ENCODE measurements at places on chromosomes 16 and 17.

GRCh38 chr16:30677931-30678585 lies 19.8 kb downstream of the FBRS start:
- no peak for DNase-seq

- no peak for DNase-seq
Measured at GRCh38 chr16:1420111-1420539, 422 bp downstream of the UQCC4 start.

GRCh38 chr17:83170571-83171260 lies 91.3 kb downstream of the METRNL start:
- no peak for DNase-seq

- DNase-seq: no peak
Measured at GRCh38 chr17:2063261-2064146, 8.6 kb downstream of the HIC1 start.

GRCh38 chr16:57089406-57089805 lies 3.0 kb upstream of the CPNE2 start:
- no peak for DNase-seq

GRCh38 chr17:47970725-47971499 lies at the start of gene CDK5RAP3:
CDK5RAP3 (plus strand) TSS chr17:47971113; CDS start chr17:47971147, 34 bp downstream.
- peak; percentile 98 for DNase-seq

GRCh38 chr16:70730944-70731343 lies 45.1 kb upstream of the MTSS2 start:
- DNase-seq: no peak

- no peak for DNase-seq
Measured at GRCh38 chr16:82631701-82632685, 5.2 kb downstream of the CDH13 start.

DNA sequence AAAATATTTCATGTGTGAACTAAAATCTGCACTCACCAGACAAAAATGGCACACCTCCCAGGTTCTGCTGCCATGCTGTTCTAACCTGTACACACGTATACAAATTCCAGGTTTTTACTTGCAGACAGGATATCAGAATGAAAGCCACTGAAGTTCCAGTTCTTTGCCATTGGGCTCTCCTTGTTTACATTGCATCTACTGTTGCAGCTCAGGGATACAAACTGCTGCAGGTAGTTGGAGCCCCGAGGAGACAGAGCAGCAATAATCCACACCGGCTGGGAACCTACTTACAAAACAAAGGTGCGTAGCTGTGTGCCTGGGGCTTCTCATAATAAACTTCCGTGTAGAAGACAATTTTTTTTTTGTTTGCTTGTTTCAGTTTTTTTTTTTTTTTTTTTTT lies 59.6 kb downstream of the HAPSTR1 start:
- no peak for DNase-seq

GRCh38 chr16:23979441-23979840 lies 143.7 kb downstream of the PRKCB start:
- DNase-seq: no peak

- no peak for DNase-seq
Measured at GRCh38 chr17:5971969-5972368, 98.2 kb upstream of the WSCD1 start.

- no peak for DNase-seq
Measured at GRCh38 chr16:72195609-72196008, 23.7 kb upstream of the PMFBP1 start.

DNA sequence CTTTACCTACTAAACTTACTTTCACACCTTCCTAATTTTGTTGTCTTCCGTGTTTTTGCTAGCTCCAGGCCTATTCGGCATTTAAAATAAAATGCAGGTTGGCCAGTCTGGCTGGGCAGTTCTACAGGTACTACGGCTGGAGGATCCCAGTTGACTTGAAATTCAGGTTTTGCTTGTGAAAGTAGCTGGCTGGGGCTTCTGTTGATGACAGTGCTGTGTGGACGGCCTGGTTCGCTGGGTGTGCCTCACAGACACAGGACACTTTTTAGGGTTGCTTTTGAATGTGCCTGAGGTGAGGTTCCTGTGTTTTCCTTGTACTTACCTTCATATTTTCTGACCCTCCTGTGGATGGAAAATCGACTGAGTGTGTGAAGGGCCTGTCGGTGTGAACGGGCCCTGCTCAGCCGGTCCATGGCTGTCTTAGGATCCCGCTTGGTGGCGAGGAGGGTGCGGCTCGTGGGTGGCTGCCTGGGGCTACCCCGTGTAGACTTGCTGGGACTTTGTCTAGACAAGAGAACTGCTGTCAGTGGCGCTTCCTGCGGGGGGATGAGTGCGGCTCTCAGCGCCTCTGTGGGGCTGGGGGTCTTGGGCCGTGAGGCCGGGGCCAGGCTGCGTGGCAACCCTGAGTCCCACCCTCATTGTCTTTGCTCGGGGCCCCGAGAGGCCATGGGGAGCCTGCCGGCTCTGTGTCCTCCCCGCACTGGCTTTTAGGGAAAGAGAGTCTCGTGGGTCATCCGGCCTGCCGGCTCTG lies 18.7 kb upstream of the ZNF750 start:
- no peak for DNase-seq

DNA sequence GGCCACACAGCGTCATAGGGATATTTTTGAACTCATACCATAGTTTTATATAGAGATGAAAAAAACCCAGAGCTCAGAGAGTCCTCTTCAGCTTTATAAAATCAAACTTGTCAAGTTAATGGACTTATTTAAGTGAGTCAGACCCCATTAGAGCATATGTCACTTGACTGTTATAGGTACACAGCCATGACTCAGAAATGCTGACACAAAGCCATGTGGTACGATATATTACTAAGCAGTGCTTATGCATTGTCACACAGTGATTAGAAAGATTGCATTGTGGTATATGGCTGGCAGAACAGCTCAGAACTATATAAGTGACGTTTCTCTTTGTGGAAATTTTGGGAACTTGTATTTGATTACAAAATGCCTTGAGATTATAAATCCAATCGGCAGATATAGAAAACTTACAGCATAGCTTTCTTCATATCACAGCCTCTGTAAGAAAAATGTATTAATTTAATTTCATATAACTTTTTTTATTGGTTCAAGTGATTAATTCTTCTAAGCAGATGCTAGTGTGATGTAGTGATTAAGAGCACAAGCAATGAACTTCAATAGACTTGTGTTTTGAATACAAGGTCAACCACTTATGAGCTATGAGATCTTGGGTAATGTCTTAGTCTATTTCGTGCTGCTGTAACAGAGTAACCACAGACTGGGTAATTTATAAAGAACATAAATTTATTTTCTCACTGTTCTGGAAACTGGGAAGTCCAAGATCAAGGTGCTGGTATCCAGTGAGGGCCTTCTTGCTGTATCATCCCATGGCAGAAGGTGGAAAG lies 25.8 kb upstream of the GINS3 start:
- DNase-seq: no peak

GRCh38 chr16:50917950-50918703 lies 176.2 kb downstream of the CYLD start:
- no peak for DNase-seq

- DNase-seq: no peak
Measured at GRCh38 chr17:62629556-62630364, 2.3 kb downstream of the MRC2 start.

- DNase-seq: no peak
Measured at GRCh38 chr17:63452962-63453551, 7.0 kb upstream of the CYB561 start.

DNA sequence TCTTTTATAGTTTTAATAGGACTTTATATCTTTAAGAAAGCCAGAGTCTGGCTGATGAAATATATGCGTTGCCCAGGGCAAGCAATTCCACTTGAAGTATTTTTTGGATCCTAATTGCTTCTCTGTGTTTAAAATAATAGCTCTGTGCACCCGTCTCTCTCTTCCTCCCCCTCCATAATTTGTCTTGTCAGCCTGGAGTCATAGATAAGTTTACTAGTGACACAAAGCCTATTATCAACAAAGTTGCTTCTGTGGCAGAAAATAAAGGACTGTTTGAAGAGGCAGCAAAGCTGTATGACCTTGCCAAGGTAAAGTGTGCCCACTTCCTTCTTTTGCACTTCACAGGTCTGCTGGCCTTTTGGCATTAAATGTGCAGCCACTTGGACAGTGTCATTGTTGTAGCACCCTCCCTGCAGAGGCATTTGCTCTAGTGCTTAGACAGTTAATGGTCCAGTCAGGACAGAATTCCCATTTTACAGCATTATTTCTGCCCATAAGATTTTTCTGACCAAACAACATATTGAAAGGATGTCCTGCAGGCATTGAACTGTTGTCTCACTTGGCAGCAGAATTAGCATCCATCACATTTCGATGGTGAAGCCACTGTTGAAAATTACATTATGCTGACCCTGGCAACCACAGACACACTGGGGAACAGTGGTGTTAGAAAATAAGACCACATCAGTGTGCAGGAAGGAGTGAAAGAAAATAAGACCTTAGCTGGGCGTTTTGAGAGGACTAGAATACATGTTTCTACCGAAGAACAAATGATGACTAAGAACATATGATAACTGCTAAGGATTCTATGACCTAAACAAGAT lies 28.4 kb upstream of the SLC12A3 start:
- DNase-seq: no peak

GRCh38 chr17:78990349-78991016 lies 10.8 kb upstream of the LGALS3BP start:
- no peak for DNase-seq

GRCh38 chr17:37708008-37708615 lies 36.7 kb downstream of the HNF1B start:
- no peak for DNase-seq

- no peak for DNase-seq
Measured at GRCh38 chr16:47712276-47713224, 251.4 kb downstream of the PHKB start.

DNA sequence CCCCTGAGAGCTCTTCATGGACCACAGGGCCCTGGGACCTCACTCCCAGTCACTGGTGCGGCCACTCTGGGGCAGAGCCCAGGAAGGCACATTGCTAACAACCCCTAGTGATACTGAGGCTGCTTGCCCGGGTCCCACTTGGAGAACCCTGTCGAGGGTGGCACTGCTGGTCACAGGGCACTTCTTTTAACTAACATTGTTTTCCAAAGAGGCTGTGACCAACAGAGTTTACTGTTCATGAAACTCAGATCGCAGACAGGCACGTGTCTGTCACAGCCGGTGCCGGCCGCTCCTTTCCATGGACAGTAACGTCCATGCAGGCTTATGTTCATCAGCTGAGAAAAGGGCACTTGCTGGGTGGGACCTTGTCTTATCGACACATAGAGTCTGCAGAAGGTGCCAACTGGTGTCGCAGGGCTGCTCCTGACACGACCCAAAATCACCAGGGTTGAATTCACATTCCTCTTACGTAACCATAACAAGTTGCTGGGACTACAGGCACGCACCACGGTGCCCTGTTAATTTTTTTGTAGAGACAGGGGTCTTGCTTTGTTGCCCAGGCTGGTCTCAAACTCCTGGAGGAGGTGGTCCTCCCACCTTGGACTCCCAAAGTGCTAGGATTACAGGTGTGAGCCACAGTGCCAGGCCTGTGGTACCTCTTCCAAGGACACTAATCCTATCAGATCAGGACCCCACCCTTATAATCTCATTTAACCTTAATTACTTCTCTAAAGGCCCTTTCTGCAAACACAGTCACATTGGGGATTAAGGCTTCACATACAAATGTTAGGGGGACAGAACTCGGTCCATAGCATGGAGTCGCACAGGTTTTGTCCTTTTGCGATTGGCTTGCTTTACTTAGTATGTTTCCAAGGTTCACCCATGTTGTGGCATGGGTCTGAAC lies 1.2 kb upstream of the ZC3H18 start:
- no peak for DNase-seq

GRCh38 chr17:80531400-80531799 lies 13.2 kb upstream of the RPTOR start:
- no peak for DNase-seq

DNA sequence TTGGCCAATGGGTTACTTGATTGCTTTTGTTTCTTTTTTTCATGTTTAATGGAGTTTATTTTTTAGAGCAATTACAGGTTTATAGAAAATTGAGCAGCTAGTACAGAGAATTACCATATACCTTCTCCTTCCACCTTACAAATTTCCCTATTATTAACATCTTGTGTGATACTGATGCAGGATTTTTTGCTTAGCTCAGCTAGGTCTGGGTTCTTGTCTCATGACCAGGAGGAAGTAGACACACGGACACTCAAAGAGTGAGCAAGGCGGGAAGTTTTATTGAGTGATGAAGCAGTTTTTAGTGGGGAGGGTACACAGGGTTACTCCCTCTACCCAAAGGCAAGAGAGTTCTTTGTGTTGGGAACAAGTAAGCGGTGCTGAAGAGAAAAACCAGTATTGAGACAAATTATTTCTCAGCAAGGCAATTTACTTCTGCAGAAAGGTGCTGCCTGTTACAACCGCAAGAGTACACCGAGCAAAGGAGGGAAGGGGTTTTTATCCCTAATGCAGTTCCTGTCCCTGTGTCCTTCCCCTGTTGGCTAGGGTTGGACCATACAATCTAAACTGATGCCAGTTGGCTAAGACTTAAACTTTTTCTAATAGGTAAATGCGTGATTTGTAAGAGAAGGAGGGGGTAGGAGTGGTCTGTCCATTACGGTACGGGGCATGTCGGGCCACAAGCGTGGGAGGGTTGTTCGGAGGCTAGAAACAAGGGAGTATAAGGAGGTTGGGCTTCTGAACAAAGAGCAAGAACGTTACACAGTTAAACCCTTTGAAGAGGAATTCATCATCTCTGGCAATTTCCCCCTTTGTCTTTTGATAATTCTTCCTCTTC lies 26.9 kb downstream of the SEC14L1 start:
- no peak for DNase-seq

DNA sequence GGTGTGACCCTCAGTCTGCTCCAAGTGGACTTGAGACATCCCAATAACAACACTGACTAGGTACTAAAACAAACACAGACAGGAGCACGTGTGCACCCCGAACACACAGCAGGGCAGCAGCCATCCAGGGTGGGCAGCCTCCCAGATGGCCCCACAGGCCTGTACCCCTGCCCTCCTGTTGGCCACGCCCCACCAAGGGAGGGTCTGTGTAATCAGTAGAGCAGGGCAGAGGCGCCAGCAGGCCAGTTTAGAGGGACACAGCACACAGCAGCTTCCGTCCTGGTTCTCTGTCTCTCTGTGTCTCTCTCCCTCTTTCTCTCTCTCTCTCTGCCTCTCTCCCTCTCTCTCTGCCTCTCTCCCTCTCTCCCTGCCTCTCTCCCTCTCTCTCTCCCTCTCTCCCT lies 21.4 kb downstream of the ACTG1 start:
- DNase-seq: no peak

DNA sequence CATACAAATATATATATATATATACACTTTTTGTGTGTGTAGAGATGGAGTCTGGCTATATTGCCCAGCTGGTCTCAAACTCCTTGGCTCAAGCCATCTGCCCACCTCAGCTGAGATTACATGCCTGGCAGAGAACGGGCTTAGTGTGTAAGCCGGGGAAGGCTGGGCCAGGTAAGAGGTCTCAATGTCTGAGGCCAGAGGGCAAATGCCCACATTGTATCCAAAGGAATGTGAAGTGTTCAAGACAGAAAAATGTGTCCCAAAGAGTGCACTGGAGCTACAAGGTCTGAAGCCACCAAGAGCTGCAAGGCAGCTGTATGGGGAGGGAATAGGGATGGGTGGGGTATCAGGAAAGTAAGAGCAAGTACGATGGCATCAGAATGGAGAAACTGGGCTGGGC lies 8.8 kb downstream of the CD2BP2 start:
- DNase-seq: no peak

DNA sequence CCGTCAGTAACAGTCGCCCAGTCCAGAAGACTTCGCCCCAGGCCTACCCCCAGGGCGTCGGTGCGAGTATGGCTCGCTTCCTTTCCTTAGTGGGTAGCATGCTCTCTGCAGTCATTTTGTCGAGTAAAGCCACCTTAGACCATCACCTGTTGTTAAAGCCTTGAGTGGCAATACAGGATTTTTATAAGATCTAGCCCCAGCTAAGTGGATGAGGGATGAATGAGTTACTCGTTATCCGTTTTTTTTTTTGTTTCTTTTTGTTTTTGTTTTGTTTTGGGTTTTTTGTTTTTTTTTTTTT lies 322 bp upstream of the KLHL11 start:
- no peak for DNase-seq

GRCh38 chr16:24286741-24287405 lies 30.7 kb downstream of the CACNG3 start:
- DNase-seq: no peak

Data from stimulated activated CD8-positive, alpha-beta memory T cell treated with anti-CD3 and anti-CD28 coated beads, Interleukin-4, amount 100 ng/mL, for 1 hour (primary cell).